Natural killer cell (primary cell): ENCODE measurements at places on chromosomes 4 and X.
A peak's percentile ranks its signal among the peaks of the same experiment; 100 is the strongest.

GRCh38 chrX:47643926-47644325 is 6.4 kb downstream of the ELK1 start:
- H3K36me3 ChIP-seq: peaks cover 21% of the 10 kb centered on the region
- peak; percentile 45 for DNase-seq
- H3K4me3 ChIP-seq: no peak overlapping the region
- H3K4me1 ChIP-seq: peaks cover 4% of the 10 kb centered on the region
- no peak overlapping the region for H3K27ac ChIP-seq

- H3K4me3 ChIP-seq: no peak overlapping the region
- H3K4me1 ChIP-seq: no peaks in the 10 kb centered on the region
- no peaks in the 10 kb centered on the region for H3K27me3 ChIP-seq
- H3K27ac ChIP-seq: no peak overlapping the region
- no peaks in the 10 kb centered on the region for H3K36me3 ChIP-seq
These were observed 52.3 kb upstream of the LSM6 start for GRCh38 chr4:146123231-146123630.

GRCh38 chr4:113328514-113328913 is 279.1 kb downstream of the ANK2 start:
- no peaks in the 10 kb centered on the region for H3K36me3 ChIP-seq
- H3K4me1 ChIP-seq: no peaks in the 10 kb centered on the region
- DNase-seq: no peak
- H3K27ac ChIP-seq: no peak overlapping the region
- H3K4me3 ChIP-seq: no peak overlapping the region
- H3K27me3 ChIP-seq: no peaks in the 10 kb centered on the region

DNA sequence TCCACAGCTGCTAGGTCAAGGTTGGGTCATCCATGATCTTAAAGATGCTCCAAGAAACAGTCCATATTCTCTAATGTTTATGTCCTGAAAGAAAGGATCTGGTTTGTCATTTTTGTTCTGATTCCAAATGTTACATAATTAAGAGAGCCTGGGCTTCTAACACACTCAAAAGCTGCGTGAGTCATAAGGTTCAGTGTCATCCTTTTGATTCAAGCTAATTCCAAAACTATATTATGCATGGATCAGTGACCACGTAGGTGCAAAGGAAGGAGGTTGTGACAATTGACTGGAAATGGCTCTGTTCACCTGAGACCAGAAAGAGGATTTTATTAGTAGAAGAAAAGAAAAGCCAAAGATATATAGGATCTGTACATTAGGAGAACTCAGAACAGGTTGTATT is 268.7 kb upstream of the GK2 start:
- no peak overlapping the region for H3K27ac ChIP-seq
- H3K4me1 ChIP-seq: no peaks in the 10 kb centered on the region
- H3K4me3 ChIP-seq: no peak overlapping the region
- DNase-seq: no peak
- no peaks in the 10 kb centered on the region for H3K27me3 ChIP-seq
- no peaks in the 10 kb centered on the region for H3K36me3 ChIP-seq

- H3K36me3 ChIP-seq: no peaks in the 10 kb centered on the region
- H3K4me3 ChIP-seq: no peak overlapping the region
- no peak overlapping the region for H3K27ac ChIP-seq
- H3K4me1 ChIP-seq: no peaks in the 10 kb centered on the region
These were observed 12.1 kb downstream of the ACSL4 start for GRCh38 chrX:109720947-109721346.

- DNase-seq: no peak
- H3K4me1 ChIP-seq: no peaks in the 10 kb centered on the region
- H3K27ac ChIP-seq: no peak overlapping the region
- H3K36me3 ChIP-seq: no peaks in the 10 kb centered on the region
- H3K4me3 ChIP-seq: no peak overlapping the region
These were observed 175.6 kb downstream of the SNCA start for GRCh38 chr4:89661173-89661899.

DNA sequence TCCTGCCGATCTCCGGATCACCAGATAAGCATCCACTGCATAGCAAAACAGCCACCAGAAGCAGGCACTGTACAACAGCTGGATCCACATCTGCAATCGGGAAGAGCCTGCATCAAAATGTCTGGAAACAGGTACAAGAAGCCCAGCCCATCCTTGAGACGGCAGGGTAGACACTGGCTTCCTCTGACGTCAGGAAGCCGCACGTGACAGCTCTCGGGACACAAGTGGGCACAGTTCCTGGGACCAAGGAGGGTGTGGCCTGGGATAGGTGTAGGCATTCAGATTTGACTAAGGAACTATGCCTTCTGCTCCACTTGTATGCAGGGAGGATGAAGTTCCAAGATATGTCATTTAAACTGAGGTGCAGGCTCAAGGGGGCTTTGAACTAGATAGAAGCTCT is 6.3 kb downstream of the GPR143 start:
- no peak overlapping the region for H3K4me3 ChIP-seq
- no peaks in the 10 kb centered on the region for H3K27me3 ChIP-seq
- no peak for DNase-seq
- no peaks in the 10 kb centered on the region for H3K36me3 ChIP-seq
- H3K4me1 ChIP-seq: no peaks in the 10 kb centered on the region

- no peak for DNase-seq
- H3K27ac ChIP-seq: no peak overlapping the region
- H3K27me3 ChIP-seq: no peaks in the 10 kb centered on the region
These were observed 156.4 kb downstream of the TSPAN5 start for GRCh38 chr4:98502031-98502430.

- H3K4me3 ChIP-seq: no peak overlapping the region
- DNase-seq: no peak
- H3K36me3 ChIP-seq: no peaks in the 10 kb centered on the region
- no peaks in the 10 kb centered on the region for H3K27me3 ChIP-seq
- H3K27ac ChIP-seq: no peak overlapping the region
These were observed 356.8 kb upstream of the PCDH10 start for GRCh38 chr4:132792310-132792709.
